Temporal lobe (tissue), 4 donors: ENCODE measurements at places on chromosomes 6 and 20. TPM values are rescaled to one million over a fixed set of nuclear protein-coding genes. Genes with fewer than 3 reads are reported as not detected.

Gene EPPIN
- not detected for total RNA-seq

Gene ROS1
- total RNA-seq = under 0.01 TPM

Gene ULBP1
- total RNA-seq = 2.5 TPM

Gene LY6G5C
- total RNA-seq = 1.2 TPM

Gene PRL
- not detected for total RNA-seq

Gene ALDH5A1
- total RNA-seq = 17.2 TPM

Gene COL12A1
- 28.3 TPM for total RNA-seq

Gene C20orf202
- total RNA-seq = 0.49 TPM

Gene HLA-DOB
- total RNA-seq = not detected

Gene EYA2
- total RNA-seq = 1.5 TPM
